Amygdala (tissue), 56 donors: ENCODE measurements at places on chromosomes 2 and 18.

- DNase-seq = no peak
Observed at GRCh38 chr18:73043611-73044010, 175.8 kb upstream of the NETO1 start.

GRCh38 chr2:98601532-98602132 is 6.7 kb downstream of the COA5 start:
- DNase-seq = no peak

DNA sequence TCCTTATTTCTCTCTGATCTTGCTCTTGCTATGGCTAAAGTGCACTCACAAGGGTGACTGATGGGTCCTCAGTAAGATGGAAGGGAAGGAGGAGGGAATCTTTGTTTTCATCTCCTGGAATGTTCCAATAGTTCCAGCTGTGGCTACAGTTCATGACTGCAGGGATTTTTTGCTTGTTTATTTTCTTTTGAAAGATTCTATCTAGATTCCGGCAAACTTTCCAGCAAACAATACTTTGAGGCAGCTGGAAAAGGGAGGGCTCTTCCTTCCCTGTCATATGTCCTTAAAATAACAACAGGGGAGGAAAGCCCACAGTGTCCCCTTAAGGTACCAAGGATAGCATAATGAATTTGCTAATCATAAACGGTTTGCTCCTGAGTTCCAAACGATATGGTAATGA is 111.3 kb upstream of the SLC14A2 start:
- DNase-seq = no peak

- no peak for DNase-seq
Observed at GRCh38 chr18:7066965-7067555, 50.5 kb downstream of the LAMA1 start.

DNA sequence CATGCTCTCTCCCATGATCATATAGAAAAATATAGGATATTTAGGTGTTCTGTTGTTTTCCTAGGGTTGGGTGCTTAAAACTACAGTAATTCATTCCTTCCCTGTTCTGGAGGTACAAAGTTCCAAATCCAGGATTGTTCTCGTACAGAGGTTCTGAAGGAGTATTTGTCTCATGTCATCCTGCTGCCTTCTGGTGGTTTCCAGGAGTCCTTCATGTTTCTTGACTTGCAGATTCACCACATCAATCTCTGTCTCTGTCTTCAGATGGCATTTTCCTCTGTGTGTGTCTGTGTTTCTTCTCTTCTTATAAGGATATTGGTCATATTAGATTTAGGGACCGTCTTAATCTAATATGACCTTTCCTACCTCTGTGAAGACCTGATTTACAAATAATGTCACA is 397.9 kb downstream of the NYAP2 start:
- no peak for DNase-seq

DNA sequence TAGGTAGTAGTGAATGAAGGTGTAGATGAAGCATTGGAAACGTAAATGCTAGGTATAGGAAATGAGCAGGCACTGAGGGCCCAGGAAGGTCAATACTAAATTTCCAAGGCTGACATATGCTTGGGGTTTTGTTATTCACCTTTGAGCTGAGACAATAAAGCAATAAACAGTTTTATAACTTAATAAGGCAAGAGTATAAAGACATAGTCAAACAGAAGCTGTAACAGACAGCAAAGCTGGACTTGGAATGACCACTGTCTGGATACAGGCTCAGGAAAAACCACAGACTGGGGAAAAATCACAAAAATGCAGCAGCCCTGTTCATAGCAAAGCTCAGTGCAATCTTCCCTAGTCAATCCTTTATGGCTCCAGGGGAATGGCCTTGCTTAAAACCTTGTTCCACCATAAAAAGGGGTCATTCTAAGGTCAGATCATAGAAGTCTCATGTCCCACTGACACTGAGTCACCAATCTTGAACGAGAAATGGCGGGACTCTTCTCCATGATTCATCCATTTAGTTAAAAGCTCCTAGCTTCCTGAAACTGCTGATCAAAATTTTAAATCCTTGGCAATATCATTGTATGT is 493.3 kb downstream of the CMPK2 start:
- DNase-seq = no peak

DNA sequence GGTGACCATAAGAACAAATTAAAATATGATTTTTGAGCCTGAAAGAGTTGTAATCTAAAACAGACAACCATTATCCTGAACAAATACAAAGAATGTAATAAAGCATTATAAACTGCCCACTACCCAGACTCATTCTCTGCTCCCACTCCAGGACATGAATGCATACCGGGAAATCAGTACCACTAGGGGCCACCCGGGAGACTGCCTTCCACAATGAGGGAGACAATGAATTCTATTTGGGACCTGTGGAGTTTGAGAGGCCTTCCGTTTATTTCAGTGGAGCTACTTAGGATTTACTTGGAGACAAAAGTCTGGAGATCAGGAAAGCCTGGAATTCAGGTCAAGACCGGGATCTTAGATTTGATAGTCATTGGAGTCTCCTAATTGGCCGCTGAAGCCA is 50.0 kb downstream of the NAB1 start:
- peak; percentile 1 for DNase-seq

- DNase-seq = peak; percentile 98
Observed at GRCh38 chr2:195656859-195657633, at the start of gene SLC39A10. SLC39A10 (plus strand) TSS chr2:195657226; CDS start chr2:195680043, 22,817 bp downstream.

DNA sequence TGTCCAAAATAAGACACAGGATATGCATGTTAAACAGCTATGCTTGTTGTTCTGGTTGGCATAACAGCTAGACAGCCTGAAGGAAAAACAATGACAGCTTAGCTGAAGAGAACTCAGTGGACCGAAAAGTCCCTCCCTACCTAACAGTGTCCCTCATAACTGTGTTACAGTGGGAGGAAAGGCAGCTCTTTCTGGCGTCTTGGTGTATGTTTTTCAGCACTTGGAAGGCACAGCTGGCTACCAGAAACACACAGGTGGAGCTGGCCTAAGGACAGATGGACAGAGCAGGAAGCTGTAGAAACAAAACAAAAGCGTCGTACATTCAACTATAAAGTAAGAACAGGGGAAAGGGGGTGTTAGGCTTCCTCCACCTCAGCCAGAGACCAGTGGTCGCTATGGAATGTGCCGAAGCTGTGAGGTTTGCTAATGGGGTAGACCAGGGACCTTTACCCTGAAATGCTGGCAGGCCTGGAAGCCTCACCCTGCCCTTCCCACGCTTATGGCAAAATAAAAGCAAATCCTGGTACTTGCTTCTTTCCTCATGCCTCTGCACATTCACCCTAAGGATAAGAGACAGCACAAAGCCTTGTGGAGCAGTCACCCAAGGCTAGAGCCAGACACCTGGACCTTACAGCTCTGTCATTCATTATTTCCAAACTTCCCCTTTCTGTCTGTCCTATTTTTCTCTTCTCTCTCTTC is 103.5 kb upstream of the TRIB2 start:
- DNase-seq = no peak

DNA sequence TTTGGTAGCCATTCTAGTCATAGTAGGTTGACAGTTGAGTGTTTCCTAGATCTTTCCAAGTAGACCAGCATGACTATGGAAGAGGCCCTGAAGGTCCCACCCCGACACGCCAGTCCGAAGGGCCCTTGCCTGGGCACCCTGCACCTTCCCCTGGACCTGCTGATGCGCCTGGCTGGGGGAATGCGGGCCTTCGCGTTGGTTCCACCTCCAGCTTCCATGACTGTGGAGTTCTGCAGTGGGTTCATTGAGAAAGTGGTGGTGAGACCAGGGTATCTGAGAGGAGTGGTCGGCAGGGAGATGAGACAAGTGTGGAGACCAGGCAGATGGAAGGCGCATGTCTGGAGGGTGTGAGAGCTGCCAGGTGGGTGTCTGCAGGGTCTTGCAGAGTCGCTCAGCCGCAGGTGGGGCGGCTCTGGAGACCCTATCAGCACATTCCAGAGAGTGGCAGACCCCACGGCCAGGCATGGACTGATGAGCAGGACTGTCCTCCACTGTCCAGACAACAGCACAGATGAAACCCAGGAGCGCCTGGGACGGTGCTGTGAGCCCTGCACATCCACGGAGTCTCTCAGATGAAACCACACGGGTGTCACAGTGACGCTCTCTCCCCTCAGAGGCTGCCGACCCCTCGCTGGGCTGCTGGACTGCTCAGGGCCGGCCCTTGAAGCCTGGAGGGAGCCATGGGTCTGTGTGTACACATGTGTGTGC is 182.5 kb upstream of the HDAC4 start:
- no peak for DNase-seq

- no peak for DNase-seq
Observed at GRCh38 chr18:55247032-55247431, 287.8 kb upstream of the CCDC68 start.
